ENCODE measurements at places on chromosomes 4 and X.

DNA sequence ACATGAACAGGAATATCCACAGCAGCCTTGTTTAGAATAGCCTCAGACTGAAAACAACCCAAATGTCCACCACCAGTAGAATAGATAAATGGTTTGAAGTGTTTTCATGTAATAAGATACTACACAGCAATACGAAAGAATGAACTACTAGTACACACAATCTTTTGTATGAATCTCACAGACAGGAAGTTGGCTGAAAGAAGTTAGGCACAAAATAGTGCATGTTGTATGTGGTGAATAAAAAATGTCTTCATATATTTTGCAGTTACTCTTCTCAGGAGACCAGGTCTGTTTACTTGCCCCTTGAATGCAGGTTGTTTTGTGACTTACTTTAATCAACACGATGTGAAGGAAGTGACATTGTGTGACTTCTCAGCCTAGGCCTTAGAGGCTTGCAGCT, 75.9 kb upstream of the LEF1 start:
- DNase-seq: no peak

DNA sequence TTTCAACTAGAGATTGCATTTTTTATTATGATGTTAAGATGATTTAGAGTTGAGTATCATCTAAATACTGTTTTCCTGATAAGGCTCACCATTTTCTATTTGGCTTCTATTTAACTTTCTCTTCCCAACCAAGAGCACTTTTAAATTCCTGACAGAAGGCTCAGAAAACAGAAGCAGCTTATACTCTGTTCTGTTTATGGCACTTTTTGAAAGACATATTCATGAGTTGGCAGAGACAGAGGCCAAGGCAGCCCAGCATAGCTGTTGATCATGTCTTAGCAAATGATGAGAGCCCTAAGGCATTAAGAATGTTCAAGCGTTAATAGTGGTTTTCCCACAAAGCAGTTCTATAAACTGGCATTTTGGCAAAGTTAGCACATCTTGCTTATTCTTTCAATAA, 330.3 kb downstream of the TRAM1L1 start:
- DNase-seq: no peak

DNA sequence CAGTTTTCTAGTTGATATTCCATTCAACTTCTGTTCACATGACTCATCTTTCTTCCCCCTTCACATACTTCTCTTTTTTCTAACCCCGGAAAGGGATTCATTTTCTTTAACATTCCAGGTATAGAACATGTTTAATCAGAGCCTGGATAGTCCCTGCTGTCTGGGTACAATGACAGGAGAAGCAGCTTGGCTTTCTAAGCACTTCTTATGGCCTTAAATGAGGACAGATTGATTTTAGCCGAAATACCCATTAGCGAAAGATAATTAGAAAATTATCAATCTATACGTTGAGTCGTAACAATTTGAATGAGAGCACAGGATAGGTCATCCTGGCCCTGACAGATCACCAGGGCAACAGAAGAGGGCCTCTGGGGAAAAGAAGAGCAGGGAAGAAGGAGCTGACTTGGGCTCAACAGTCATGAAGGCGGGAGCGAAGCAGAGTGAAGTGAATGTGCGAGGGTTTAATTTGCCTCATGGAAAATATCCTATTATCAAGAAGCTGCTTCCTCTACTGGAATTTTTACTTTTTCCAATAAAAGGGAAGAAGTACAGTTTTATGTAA, 62.2 kb downstream of the PPP1R2C start:
- no peak for DNase-seq

DNA sequence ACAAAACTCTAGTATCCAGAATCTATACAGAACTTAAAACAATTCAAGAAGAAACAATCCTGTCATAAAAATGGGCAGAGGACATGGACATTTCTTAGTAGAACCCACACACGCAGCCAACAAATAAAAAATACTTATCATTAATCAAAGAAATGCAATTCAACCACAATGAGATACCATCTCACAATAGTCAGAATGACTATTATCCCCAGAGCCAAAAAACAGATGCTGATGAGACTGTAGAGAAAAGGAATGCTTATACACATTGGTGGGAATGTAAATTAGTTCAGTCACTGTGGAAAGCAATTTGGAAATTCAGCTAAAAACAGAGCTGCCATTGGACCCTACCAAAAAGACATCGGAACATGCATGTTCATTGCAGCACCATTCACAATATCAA, 37.9 kb downstream of the RAB40AL start:
- DNase-seq: no peak

- DNase-seq: no peak
Measured at GRCh38 chr4:5664778-5665177, 43.6 kb downstream of the EVC2 start.

- DNase-seq: no peak
Measured at GRCh38 chr4:177901786-177902185, 459.5 kb upstream of the AGA start.

DNA sequence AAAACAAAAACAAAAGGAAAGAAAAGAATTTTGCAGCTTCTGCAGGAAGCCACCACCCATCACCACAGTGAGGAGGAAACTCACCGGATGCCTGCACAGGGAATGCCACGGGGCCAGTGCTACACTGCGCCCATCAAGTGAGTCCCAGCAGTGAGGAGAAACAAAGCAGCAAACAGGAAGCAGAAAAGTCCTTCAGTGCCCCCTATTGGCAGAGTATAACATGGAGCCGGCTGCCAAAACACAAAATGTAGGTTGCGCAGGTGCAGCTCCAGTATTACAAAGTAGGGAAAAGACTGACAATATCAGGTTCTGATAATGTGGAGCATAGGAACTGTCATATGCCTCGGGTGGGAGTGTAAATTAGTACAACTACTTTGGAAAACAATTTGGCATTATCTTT, 23.3 kb upstream of the SCML2 start:
- DNase-seq: peak; percentile 60

DNA sequence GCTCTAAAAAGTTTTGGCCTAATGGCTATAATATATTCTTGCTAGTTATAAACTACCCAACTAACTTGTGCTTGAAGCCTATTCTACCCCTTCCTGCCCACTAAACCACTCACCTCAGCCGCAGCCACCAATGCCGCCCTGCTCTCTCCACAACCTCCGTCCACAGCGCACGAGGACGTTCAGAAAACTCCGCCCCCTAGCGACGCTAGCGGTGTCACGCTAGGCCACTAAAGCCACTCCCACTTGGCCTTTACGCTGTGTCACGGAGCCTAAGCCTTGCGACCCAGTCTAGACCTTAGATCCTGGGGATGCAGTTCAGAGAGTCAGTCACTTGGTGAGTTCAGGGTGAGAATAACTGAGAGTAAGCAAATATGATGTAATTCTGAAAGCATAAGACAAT, at the start of gene TEX11:
Gene TEX11 (minus strand): TSS at position 171 of the 400 bp plus-strand sequence. CDS start 922 bp downstream, outside the sequence.
- DNase-seq: peak; percentile 54

GRCh38 chr4:2286904-2287593, 25.1 kb upstream of the MXD4 start:
- no peak for DNase-seq

- DNase-seq: no peak
Measured at GRCh38 chrX:150984169-150984824, 1.2 kb downstream of the HMGB3 start.

DNA sequence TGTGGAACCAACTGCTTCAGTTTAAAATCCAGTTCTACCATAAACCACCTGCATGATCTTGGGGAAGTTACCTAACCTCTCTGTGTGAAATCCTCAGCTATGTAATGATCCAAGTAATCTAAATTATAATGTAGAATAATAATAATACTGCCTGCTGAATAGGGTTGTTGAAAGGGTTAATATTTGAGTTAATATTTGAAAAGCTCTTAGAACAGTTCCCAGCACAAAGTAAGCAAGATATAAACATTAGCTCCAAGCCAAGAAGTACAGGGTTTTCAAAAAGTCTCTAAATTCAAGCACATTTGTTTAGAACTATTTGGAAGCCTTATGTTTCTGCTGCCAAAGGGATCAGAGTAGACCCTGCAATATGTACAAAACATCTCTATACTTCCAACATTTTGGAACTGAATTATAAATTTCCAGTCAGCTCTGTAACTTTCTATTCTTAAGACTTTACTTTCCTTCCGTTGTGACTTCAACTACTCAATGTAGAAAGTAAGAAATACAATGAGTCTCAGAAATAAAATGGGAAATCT, 76.7 kb upstream of the FAM9C start:
- DNase-seq: no peak

- DNase-seq: no peak
Measured at GRCh38 chrX:83077606-83078005, 430.5 kb upstream of the POU3F4 start.

GRCh38 chr4:2256781-2257191, 5.1 kb downstream of the MXD4 start:
- DNase-seq: no peak

- DNase-seq: no peak
Measured at GRCh38 chr4:82084747-82085146, 289.0 kb downstream of the HNRNPD start.

- DNase-seq: no peak
Measured at GRCh38 chr4:143396695-143397094, 60.0 kb downstream of the GAB1 start.

DNA sequence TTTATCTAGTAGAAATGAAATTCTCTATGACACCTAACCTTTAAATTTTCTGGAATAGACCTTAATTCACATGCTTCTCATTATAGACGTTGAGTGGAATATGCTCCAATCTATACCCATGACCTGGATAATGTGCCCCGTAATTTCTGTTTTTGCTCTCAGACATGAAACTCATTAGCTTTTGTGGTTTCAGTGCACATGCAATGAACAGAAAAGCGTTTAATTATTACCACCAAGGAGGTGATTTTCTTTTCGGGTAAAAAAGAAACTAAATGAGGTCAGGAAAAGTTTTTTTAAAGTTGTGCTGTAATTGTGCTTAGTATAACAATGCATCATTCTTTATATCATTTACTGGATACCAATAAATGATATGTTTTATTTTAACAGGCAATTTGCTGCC, 1703.9 kb upstream of the TENM3 start:
- DNase-seq: no peak

GRCh38 chr4:65845199-65845773, 175.0 kb upstream of the EPHA5 start:
- DNase-seq: no peak

GRCh38 chrX:16518131-16518530, 131.8 kb upstream of the S100G start:
- no peak for DNase-seq

DNA sequence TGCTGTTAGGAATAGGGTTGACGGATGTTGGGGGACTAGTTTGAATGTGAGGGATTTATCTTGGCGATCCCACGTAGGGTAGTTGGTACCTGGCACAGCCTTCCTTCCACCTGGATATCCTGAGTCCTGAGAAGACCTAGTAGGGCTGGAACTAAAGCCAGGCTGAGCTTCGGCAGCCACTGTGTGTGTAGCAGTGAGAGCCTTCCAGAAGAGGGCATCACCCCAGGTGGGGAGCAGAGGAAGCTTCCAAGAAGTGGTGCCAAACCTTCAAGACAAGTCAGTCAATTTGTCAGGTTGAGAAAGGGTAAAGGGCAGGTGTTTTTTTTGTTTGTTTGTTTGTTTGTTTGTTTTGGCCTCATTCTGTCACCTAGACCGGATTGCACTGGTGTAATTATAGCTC, 1.2 kb upstream of the FGFBP2 start:
- DNase-seq: peak; percentile 67

GRCh38 chr4:39932776-39933402, 44.8 kb downstream of the PDS5A start:
- no peak for DNase-seq

GRCh38 chr4:143294710-143295275, 41.9 kb upstream of the GAB1 start:
- no peak for DNase-seq

- no peak for DNase-seq
Measured at GRCh38 chr4:38620065-38620464, 43.9 kb upstream of the KLF3 start.

GRCh38 chr4:52588771-52589591, 70.1 kb downstream of the USP46 start:
- peak; percentile 62 for DNase-seq

DNA sequence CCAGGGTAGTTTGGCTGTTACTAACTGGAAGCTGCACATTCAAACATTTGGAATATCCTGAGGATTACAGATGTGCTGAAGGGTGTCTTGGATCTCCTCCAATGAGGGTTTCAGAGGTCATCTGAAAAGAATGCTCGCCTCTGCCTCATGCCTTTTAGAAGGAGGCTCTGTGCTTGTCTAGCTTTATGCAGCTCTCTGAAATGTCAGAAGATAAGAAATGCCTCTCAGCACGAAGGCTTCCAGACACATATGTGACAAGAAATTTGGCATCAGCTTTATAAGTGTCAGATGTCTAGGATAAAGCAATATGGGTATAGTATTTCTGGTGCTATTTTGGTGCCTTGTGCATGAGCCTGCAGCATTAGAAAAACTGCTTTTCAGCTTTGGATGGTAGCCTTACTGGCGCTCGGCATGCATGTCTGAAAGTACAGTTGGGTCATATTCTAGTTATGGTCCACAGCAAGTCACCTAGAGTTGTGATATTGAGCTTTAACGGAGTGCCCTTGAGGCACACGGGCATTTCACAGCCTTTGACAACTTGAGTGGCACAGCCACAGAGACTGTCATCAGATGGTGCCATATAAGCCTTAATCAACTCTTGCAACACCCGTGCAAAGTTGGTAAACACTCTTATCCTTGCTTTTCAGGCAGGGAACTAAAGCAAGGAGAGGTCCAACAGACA, 70.8 kb upstream of the PGRMC2 start:
- no peak for DNase-seq

GRCh38 chr4:156560701-156561100, 410.9 kb downstream of the PDGFC start:
- DNase-seq: peak; percentile 16

DNA sequence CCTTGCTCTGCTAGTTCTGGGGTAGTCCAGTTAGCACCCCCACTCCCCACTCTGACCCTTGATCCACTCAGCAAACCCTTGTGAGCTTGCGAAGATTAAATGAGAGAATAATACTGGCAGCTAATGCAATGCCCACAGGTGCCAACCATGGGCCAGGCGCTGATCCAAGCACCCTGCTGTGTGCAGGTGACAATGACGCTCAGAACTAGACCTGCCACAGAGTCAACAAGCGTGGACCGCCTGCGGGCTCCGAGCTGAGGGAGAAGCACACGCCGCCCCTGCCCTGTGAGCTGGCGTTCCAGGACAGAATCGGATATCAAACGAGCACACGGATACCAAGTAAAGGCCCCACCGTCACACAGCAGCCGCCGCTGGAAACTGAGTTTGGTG, 129.2 kb downstream of the FAM53A start:
- DNase-seq: no peak

DNA sequence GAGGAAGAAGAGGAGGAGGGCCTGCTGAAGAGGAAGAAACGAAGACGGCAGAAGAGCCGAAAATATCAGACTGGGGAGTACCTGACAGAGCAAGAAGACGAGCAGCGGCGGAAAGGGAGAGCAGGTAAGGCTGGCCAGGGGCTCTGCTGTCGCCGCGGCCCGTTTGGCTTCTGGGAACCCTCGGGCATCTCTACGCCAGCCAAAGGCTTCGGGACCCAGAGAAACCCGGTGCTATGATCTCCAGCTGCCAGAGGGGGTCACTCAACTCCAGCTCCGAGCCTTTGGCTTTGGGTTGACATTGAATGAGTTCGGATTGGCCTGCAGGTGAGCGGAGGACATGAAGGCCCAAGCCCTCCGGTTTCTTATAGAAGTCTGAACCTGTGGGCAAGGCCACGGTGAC, 42.8 kb downstream of the BCORL1 start:
- DNase-seq: peak; percentile 75

GRCh38 chr4:36823199-36823967, 421.2 kb upstream of the NWD2 start:
- peak; percentile 27 for DNase-seq
